Small intestine (tissue), 16 donors: ENCODE measurements at places on chromosomes 6 and 20. TPM values are rescaled to one million over a fixed set of nuclear protein-coding genes. Genes with fewer than 3 reads are reported as not detected.

EPHA7 gene
- 3.0 TPM for polyA plus RNA-seq

DNA sequence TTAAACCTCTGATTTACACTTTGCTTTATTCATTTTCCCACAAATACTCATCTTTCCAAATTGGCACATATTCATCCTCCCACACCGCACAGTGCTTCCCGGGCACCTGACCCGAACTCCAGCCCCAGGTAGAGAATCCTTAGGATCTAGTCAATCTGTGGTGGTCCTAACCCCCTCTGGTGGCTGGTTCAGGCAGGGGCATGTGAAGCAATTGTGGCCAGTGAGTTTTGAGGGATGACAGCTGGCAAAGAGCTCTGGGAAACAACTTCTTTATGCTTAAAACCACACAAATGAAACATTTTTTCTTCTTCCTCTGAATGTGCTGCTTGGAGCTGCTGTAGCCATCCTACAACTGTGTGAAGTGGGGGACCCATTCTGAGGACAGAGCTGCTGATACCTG, 54.7 kb downstream of the ELOVL5 start:
- H3K27me3 ChIP-seq = no peaks in the 10 kb centered on the region
- H3K36me3 ChIP-seq = no peaks in the 10 kb centered on the region
- no peak overlapping the region for H3K27ac ChIP-seq

GRCh38 chr6:14791526-14791925, 454.3 kb upstream of the JARID2 start:
- H3K4me3 ChIP-seq = no peak overlapping the region
- no peak for DNase-seq
- no peaks in the 10 kb centered on the region for H3K27me3 ChIP-seq
- no peaks in the 10 kb centered on the region for H3K4me1 ChIP-seq

DNA sequence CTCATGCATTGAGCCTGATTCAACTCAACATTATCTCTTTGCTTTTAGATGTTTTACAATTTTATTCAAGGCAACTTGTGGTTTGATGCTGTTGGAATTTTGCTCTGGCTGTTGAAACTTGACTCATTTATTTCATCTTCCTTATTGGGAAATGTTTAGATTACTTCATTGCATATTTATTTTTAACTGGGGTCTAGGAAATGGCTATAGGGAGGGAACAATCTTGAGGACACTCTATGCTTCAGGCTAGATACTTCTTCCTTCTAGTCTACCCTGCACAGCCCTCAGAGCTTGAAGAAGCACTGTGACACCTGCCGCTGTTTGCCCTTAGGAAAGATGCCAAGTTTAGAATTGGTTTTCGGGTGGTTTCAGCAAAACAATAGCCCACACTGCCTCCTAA, 183.4 kb downstream of the ADGRG6 start:
- H3K4me3 ChIP-seq = no peak overlapping the region
- no peaks in the 10 kb centered on the region for H3K4me1 ChIP-seq

DNA sequence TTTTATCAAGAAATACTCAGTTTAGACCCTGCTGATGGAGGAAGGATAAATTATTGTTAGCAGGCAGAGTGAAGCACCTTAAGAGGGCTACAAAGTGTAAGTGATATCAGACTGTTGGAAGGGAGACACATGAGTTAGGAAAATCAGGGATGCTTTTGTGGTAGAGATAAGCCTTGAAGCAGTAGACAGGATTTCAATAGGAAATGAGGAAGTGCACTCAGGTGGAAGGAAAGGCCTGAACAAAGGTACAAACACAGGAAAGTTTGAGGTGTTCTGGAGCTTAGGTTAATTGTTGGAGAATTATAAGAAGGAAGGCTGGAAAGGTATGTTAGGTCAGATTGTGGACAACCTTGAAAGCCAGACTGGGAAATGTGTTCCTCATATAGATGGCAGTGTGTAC, 7.6 kb downstream of the CYB5R4 start:
- H3K27me3 ChIP-seq = no peaks in the 10 kb centered on the region
- H3K36me3 ChIP-seq = peaks cover 7% of the 10 kb centered on the region
- H3K4me1 ChIP-seq = no peaks in the 10 kb centered on the region
- no peak overlapping the region for H3K4me3 ChIP-seq
- no peak for DNase-seq
